Smooth muscle cell of the umbilical artery (primary cell): ENCODE measurements at places on chromosomes 3 and 15. TPM values are rescaled to one million over a fixed set of nuclear protein-coding genes. Genes with fewer than 3 reads are reported as not detected.

The TMEM158 gene
- total RNA-seq = 54.9 and 70.1 TPM in 2 replicates

The CPLX3 gene
- total RNA-seq = not detected in 2 replicates

The CHRNA7 gene
- total RNA-seq = 0.05 TPM in 1 of 2 replicates, not detected in the other

The RNF7 gene
- total RNA-seq = 39.5 and 76.9 TPM in 2 replicates

The SLC27A2 gene
- 0.05 and 0.30 TPM in 2 replicates for total RNA-seq

The NAALADL2 gene
- total RNA-seq = 13.1 and 17.8 TPM in 2 replicates

The ZNF501 gene
- total RNA-seq = 5.6 and 7.6 TPM in 2 replicates

The CELF6 gene
- not detected in 2 replicates for total RNA-seq

The COLQ gene
- total RNA-seq = 0.23 and 0.30 TPM in 2 replicates

The EIF1B gene
- 18.5 and 31.2 TPM in 2 replicates for total RNA-seq

The CYP8B1 gene
- not detected in 2 replicates for total RNA-seq

The CCDC80 gene
- 325 and 1,122 TPM in 2 replicates for total RNA-seq

The PLS1 gene
- total RNA-seq = 2.7 and 3.2 TPM in 2 replicates

The MST1R gene
- 0.14 and 0.30 TPM in 2 replicates for total RNA-seq

The SLC12A1 gene
- not detected in 2 replicates for total RNA-seq

The SLC28A1 gene
- not detected in 2 replicates for total RNA-seq

The TMEM207 gene
- total RNA-seq = not detected in 2 replicates

The NR1I2 gene
- 0.14 TPM in 1 of 2 replicates, not detected in the other for total RNA-seq

The TRH gene
- total RNA-seq = not detected in 2 replicates

The TBCCD1 gene
- 12.6 and 14.6 TPM in 2 replicates for total RNA-seq

The SLC6A20 gene
- not detected in 2 replicates for total RNA-seq

The RYR3 gene
- total RNA-seq = 0.42 TPM in 1 of 2 replicates, not detected in the other

The SAMMSON gene
- total RNA-seq = under 0.01 TPM in 1 of 2 replicates, not detected in the other

The HESX1 gene
- total RNA-seq = 0.46 TPM in 1 of 2 replicates, not detected in the other

The CAMK2N2 gene
- total RNA-seq = 0.37 TPM in 1 of 2 replicates, not detected in the other

The ARGFX gene
- total RNA-seq = not detected in 2 replicates

The LIPC gene
- total RNA-seq = 3.6 TPM in 1 of 2 replicates, not detected in the other

The COL6A5 gene
- total RNA-seq = under 0.01 TPM in 1 of 2 replicates, not detected in the other

The HMCES gene
- 9.8 and 18.5 TPM in 2 replicates for total RNA-seq

The OR5K2 gene
- not detected in 2 replicates for total RNA-seq

The P2RY13 gene
- total RNA-seq = not detected in 2 replicates

The KLHL6 gene
- total RNA-seq = under 0.01 TPM in 2 replicates

The CSPG5 gene
- total RNA-seq = 0.18 and 0.30 TPM in 2 replicates

The ZNF660 gene
- 2.2 and 4.2 TPM in 2 replicates for total RNA-seq

The PLSCR2 gene
- not detected in 2 replicates for total RNA-seq

The WDR48 gene
- total RNA-seq = 36.2 and 38.1 TPM in 2 replicates

The ZPLD1 gene
- 0.42 and 0.59 TPM in 2 replicates for total RNA-seq

The SEMA3F gene
- total RNA-seq = 0.23 and 0.30 TPM in 2 replicates

The HACL1 gene
- total RNA-seq = 14.6 and 21.1 TPM in 2 replicates

The RLBP1 gene
- total RNA-seq = not detected in 2 replicates

The ITIH1 gene
- not detected in 2 replicates for total RNA-seq

The THRB gene
- total RNA-seq = not detected in 2 replicates

The EPM2AIP1 gene
- 19.0 and 20.9 TPM in 2 replicates for total RNA-seq

The GOLGA6L10 gene
- 0.30 and 0.78 TPM in 2 replicates for total RNA-seq

The SYNPR gene
- not detected in 2 replicates for total RNA-seq

The PPP1R14D gene
- not detected in 2 replicates for total RNA-seq

The CLN6 gene
- total RNA-seq = 7.1 and 10.3 TPM in 2 replicates

The DPPA4 gene
- total RNA-seq = not detected in 2 replicates

The NANOGP8 gene
- total RNA-seq = not detected in 2 replicates

The ANP32A gene
- 30.0 and 74.1 TPM in 2 replicates for total RNA-seq

The MORC1 gene
- total RNA-seq = not detected in 2 replicates

The TRAT1 gene
- not detected in 2 replicates for total RNA-seq

The ATP13A5 gene
- not detected in 2 replicates for total RNA-seq

The NLGN1 gene
- total RNA-seq = 0.59 and 0.92 TPM in 2 replicates

The PLEKHO2 gene
- 23.2 and 26.0 TPM in 2 replicates for total RNA-seq

The TICRR gene
- 1.2 and 4.9 TPM in 2 replicates for total RNA-seq
